Amygdala (tissue), 56 donors: ENCODE measurements at places on chromosomes 7 and 10.

DNA sequence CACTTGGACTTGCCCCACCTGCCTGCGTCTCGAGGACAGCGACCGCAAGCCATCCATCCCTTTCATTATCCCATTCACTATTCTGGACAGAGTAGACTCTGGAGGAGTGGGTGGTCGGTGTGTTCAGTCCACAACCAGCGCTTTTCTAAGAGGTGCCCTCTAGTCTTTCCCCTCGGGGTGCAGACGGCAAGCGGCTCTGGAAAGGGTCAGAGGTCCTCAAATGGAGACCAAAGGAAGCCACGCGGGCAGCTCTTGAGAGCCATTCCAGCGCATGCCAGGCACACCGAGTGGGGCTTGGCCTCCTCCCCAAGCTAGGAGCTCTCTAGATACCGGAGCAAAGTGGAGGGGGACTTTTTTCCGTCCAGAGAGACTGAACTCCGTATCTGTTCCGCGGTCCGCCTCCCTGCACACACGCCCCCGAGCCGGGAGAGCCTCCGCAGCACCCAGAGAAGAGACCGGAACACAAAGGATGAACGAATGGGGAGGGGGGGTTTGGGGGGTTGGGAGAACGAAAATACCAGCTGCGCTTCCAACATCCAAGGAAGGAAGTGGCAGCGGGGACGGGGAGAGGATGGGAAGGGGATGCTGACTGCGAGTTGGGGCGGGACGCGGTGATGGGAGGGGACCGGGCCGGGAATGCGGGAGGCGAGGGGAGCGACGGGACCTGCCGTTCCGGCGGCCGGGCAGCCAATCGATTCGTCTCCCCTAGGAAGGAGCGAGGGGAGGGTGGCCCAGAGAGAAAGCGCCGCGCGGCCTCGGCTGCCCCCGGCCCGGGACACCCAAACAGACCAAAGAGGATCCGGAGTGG is 515 bp downstream of the GSDME start:
- peak; percentile 76 for DNase-seq

DNA sequence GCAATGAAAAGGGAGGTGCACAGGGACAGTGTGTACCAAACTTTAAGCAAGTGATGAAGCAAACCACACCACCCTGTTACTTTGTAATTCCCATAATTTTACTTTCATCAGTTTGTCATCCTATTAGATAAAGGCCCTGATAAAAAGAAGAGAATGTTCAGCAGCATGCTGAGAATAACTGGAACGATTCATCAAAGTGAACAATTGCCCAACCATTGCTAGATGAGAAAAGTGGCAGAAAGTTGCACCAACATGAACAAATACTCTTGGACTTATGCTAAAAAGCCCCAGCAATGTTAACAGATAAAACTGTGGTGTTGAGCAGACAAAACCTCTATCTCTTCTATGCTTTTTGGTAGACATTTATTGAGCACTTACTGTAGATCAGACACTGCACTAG is 75.5 kb upstream of the PCGF5 start:
- no peak for DNase-seq

GRCh38 chr10:124992462-124993344 is 50.8 kb downstream of the ZRANB1 start:
- peak; percentile 68 for DNase-seq

- DNase-seq = no peak
Measured at GRCh38 chr7:20785157-20786048, 1.3 kb downstream of the SP8 start.

DNA sequence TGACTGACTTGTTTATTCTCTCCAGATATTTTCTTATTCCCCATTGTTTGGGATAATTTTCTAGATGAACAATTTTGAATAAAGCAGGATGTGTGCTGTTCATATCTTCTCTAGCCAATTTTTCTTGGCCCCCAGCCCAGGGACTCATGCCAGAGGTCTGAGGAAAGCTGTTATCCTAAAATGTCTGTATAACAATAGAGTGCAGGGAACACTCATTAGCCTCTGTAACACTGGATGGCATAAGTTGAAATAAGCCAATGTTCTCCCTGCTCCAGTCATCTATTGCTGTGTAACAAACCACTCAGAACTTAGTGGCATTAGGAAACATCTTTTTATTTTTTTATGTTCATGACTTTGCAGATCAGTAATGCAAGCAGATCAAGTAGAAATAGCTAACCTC is 121.7 kb upstream of the TRIM24 start:
- DNase-seq = no peak

DNA sequence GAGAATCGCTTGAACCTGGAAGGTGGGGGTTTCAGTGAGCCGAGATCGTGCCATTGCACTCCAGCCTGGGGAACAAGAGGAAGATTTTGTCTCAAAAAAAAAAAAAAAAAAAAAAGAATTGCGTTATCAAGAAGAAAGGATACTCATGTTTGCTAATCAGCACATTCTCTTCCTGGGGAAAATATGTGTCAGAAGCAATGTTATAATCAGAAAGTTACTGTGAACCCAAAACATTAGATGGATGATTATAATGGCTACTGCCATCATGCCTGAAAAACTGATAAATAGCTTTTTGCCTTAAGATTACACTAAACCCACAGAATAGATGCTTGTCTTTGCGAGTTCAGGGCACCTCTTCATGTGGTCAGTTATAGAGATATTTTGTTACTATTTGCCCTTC is 24.3 kb upstream of the GNAI1 start:
- DNase-seq = no peak

DNA sequence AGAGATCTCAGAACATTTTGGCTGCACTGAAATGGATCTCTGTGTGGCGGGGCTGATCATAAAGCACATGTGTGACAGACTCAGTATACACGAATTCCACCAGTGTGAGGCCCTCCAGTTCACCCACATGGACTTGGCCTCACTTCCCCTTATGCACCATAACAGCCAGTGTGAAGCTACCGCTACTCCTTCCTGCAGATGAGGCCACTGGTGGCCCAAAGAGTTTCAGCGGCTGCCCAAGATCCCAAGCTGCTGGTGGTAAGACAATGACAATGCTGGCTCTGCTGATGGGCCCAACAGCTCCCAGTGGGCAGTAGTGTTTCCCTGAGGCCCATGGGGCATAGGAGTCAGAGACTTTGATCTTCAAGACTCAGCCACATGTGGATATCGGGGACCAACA is 21.0 kb upstream of the C10orf71 start:
- DNase-seq = no peak
